SK-N-DZ (cell line): ENCODE measurements at places on chromosomes 5 and 9.
A peak's percentile ranks its signal among the peaks of the same experiment; 100 is the strongest.

- no peak for DNase-seq
These were observed 3.3 kb upstream of the PAIP1 start for GRCh38 chr5:43560128-43560527.

DNA sequence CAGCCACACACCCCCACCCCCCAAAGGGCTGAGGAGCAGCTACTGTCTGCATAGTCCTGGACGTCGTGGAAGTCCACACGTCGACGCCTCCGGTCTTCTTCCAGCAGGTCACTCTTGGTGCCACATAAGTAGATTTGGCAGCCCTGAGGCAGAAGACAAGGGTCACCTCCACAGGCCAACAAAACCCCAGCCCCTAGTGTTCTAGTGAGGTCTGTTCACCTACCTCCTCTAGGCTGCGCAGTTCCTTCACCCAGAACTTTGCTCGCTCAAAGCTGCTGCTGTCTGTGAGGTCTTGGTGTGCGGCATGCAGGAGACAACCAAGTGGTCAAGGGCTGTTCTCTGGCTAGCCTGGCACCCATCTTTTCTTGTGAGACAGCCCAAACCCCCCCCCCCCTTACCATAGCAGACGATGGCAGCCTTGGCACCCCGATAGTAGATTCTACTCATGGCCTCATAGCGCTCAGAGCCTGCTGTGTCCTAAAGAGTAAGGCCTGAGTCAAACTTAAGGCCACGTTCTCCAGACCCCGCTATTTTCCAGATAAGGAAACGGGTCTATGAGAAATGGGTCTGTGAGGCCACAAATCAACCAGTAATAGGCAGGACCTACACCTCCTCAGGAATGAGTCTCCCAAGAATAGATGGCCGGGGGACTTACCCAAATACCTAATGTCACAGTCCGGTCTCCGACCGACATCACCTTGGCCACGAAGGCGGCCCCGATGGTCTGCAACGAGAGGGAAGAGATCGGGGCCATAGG, 987 bp downstream of the RAB24 start:
- no peak for DNase-seq

GRCh38 chr5:173329491-173330337, 1.5 kb upstream of the STC2 start:
- DNase-seq: no peak

DNA sequence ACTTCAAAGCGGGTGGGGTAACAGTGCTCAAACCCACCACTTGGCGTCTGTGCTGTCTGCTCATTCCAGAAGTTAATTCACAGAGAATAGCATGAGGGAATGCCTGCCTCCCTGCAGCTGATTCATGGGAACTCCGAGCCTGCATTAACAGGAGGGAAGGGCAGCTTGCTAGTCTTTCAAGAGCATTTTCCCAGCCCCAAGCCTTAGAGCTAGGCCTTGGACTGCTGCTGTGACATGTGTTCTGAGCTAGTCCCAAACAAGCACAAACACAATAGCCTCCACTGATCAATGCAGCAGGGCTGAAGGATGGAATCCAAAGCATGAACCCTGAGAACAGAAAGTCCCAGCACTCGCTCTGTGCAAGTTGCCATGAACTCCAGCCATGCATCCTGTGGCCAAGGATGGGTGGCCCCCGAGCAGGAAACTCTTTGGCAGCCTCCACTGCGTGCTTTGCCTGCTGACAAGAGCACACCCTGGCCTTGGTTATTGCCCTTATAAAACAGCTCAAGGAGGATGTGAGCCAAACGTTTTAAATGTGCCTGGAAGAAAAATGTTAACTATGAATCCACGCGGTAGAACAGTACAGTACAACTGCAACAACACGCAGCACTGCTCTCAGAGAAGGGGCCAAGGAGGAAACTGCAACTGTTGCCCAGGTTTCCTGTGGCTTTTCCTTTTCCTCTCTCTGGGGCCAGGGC, 653.1 kb upstream of the KLF4 start:
- no peak for DNase-seq

- peak; percentile 90 for DNase-seq
These were observed 553.1 kb downstream of the ZNF608 start for GRCh38 chr5:124193371-124193789.

DNA sequence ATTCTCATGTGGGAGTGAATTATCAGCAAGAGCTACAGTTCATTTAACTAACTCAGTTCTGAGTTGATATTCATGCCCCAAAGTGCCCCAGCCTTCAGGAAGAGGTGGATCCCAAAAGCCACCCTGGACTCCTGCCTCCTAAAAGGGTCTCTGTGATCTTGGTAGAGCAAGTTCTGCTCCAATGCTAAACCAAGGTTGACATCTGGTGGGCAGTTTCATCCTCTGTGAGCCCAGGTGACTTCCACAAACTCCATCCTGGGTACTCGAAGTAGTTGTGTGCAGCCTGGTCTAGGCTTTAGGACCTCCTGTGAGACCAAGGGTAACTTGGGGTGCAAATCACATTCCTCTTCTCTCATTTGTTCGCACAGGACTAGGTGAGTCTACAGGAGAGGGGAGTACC, 816.8 kb downstream of the MTRR start:
- no peak for DNase-seq

GRCh38 chr5:135033901-135034235, at the start of gene PITX1:
Gene PITX1 (minus strand): TSS chr5:135034228. CDS start chr5:135033881, 347 bp downstream.
- no peak for DNase-seq

DNA sequence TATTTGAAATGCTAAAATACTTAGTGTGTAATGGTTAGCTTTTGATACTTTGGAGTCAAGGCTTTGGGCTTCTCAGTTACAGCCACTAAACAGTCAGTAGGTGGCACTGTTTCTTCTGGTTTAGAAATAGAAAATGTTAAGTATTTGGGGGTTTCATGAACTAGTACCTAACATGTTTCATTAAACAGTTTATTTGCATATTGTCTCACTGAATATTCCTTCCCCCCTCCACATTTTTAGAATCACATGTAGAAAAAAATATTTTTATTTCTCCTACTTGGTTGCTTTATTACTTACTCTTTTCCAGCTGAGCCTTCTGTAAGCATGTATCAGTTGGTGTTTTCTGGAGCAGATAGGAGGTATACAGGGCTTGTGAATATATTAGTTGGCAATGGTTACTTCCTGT, 48.0 kb downstream of the IPO11 start:
- peak; percentile 38 for DNase-seq

DNA sequence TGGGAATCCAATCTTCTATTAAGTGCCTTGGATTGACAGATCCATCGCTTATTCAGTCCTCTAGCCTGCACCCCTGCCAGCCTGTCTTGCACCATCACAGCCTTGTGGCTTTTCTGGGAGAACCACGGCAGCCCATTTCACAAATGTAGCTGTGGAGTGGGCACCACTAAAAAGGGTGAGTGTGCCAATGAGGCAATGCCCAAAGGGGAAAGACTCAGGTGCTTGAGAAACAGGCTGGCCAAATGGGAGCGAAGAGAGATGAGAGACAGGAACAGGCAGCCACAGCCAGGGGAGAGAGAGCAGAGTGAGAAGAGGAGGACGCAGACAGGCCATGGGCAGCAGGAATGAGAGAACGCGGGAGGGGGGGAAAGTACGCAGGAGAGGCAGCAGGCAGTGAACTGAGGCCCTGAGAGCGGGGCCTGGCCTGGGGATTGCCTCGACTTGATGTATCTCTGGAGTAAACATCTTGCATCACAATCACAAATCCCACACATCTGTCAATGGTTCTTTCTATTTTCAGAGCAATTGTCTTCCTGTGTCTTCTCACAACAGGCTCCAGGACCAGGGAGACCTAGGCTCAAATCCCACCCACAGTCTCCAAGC, 173.1 kb downstream of the SYK start:
- DNase-seq: no peak

- no peak for DNase-seq
These were observed 154.2 kb downstream of the GAPVD1 start for GRCh38 chr9:125415583-125416460.

DNA sequence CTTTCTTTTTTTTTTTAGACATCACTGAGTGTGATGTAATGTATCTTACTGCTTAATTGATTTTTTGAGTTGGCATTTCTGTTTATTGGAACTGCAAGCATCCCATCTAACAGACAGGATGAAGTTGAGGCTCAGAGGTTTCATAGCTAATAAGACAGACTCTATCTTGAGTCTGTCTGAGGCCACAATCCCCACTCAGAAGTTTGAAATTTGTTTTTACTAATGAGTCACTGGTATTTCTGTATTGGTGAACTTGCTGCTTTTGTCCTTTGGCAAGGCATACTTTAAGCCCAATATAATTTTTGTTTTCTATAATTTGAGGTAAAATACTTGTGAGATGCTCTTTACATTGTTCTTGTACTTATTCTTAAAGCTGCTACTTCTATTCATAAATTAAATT, 491.2 kb downstream of the PSAT1 start:
- no peak for DNase-seq

- DNase-seq: no peak
These were observed 23.4 kb downstream of the LARP1 start for GRCh38 chr5:154778534-154778933.

DNA sequence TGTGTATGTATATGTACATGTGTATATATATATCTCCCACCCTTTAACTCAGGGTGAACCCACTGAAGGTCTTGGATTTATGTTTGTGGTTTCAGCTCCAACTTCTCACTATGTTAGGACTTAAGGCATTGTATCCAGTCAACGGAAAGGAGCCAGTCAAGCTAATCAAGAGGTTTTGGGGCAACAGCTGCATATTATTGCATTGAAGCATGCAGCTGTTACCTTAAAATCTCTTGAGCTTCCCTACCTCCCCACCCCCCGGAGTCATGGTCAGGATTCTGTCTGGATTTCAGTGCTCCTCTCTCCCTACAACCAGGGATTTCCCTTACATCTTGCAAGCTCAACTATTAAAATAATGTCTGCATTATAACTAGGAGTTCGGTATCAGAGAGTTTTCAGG, 399.5 kb downstream of the SPOCK1 start:
- no peak for DNase-seq
